Activated CD4-positive, alpha-beta T cell treated with anti-CD3 and anti-CD28 coated beads, Interleukin-2, Interleukin-6, amounts not matched to agents 100 ng/mL and 50 ng/mL, durations not matched to agents 16 hours and 8 hours (primary cell): ENCODE measurements at places on chromosomes 5 and 9.

GRCh38 chr9:137606005-137606621 is 627 bp downstream of the ARRDC1 start:
- DNase-seq: peak; percentile 23

DNA sequence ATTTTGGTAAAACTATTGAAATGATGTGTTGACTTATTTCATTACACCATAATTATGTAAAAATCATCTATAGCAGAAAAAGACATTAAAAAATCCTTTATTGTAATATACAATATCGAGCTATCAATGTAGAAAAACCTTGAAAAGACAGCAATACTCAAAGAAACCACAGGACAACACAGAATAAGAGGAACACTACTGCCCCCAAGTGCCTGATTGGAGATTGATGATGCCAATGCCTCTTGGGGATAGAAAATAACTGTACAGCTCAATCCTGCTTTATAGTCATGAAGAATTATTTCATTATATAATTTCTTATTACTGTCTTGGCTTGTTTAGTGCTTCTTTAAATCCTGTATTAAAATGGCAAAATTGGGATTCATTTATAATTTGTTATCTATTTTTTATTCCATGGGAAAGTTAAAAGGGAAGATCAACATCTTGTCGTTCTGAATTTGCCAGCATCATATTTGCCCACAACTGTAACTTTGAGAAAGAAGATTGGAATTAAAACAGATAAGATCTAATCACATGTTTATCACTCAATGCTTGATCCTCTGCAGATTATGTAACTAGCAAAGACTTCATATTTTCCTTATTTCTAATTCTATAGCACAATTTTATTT is 337.5 kb downstream of the CDH9 start:
- peak; percentile 30 for DNase-seq

- DNase-seq: peak; percentile 78
Observed at GRCh38 chr5:143182901-143183820, 220.3 kb downstream of the NR3C1 start.

DNA sequence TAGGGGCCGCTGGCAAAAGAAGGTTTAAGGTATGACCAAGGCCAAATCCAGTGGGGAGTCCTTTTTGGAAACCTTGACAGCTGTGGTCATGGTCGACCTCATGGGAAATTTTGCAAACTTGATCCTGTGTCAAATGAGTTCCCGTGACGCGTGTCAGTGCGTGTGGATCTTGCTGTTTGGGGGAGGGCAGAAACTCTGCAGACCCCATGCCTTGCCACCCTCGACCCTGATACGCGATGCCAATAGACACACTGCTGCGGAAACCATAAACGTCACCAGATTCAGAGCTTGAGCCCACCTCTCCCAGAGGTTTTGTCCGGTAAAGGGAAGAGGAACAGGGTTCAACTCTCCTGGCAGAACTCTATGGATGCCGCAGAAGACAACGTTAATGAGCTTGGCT is 104.7 kb downstream of the ADAMTS2 start:
- no peak for DNase-seq

DNA sequence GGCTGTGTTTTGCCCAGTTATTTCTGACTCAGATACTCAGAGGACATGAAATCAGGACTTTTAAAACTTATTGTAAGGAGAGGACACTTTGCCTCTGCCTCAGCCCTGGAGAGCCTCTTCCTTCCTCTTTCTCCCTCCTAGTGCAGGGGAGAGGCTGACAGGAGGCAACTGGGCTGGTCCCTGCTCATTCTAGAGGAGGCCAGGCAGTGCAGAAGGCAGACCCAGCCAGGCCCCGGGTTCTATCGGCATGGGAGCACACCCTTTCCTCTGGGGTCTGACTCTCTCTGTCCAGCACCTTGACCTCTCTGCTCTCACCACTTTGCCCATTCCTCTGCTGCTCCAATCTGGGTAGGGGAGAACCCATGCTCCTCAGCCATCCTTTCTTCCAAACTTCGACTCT is 16.0 kb upstream of the SMIM32 start:
- DNase-seq: no peak

- DNase-seq: no peak
Observed at GRCh38 chr5:105689596-105689995, 1981.1 kb downstream of the EFNA5 start.

DNA sequence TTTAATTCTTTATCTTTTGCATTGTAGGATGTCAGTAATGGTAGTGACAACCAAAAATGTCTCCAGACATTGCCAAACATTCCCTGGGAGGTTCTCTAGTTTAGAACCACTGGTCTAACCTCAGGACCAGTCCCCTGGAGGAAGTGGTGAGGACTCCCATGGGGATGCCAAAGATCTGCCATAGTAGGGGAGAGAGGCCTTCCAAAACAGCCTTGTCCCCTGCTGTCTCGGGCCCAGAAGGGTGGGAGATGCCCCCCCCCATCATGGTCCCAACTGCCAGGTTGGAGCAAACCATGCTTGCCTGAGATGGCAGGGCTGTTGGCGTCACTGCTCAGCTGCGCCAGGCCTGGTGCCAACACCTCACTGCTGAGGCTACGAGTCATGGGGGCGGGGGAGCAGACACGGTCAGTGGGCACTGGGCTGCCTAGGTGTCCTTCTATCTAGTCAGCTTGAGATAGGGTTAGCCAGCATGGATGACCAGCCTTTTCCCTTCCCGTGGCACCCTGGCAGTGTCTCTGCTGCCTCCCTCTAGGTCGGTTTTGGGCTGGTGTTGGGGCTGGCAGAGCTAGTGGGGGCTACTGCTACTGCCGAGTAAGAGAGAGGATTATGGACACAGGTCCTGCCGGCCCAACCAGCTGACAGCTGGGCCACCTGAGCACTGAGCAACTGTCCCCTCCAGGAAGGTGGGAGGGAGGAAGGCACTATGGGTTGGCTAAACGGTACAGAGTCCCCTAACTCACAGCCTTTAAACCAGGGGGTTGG is 8.3 kb upstream of the CXXC5 start:
- no peak for DNase-seq

DNA sequence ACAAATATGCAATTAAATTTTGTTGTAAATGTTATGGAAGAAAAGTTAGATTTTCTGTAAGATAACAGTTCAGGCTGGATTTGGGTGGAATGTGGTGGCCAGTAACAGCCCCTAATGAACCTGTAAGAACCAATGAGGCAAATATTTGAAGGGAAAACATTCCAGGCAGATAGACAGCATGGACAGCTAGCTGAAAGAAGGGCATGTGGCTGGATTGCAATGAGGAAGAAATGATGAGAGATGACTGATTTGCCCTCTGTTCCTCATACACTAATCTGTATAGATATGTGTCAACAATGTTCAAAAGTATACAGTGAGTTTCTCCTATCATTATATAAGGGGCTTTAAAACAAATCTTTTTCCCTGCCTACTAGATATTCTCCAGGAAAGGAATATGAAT is 58.8 kb downstream of the MAN2A1 start:
- DNase-seq: no peak
